ENCODE measurements at places on chromosomes 11 and 22.

DNA sequence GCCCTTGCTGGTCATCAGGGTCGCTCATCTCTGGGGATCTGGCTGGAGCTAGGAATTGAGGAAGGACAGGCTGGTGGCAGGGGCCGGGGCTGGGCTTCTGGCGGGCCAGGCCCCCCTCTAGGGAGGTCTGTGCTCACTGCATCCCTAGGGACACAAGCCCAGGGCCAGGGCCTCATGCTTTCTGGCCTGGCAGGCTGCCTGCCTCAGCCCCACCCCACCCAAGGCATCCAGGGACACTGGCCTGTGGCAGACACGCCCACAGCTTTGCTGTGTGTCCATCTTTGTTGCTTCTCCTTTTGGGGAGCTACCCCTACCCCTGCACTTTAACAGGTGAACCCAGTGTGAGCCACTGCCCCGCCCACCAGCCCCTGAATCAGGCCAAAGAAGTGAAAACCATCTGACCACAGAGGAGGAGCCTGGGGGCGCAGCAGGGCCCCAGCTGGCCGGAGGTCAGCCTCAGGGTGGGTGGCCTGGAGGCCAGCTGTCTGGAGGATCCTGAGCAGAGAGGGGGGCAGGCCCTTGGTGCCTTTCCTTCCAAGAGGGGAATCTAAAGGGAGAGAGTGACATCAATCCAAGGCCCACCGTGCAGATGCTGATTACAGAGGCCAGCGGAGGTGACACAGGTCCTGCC is 26.8 kb upstream of the CELSR1 start:
- no peak for DNase-seq

GRCh38 chr22:33880986-33881385 is 39.3 kb downstream of the LARGE1 start:
- DNase-seq: no peak

- no peak for DNase-seq
These were observed 492.1 kb downstream of the SOX6 start for GRCh38 chr11:15864026-15864805.

- DNase-seq: no peak
These were observed 56.1 kb downstream of the HSD17B12 start for GRCh38 chr11:43736502-43737200.

DNA sequence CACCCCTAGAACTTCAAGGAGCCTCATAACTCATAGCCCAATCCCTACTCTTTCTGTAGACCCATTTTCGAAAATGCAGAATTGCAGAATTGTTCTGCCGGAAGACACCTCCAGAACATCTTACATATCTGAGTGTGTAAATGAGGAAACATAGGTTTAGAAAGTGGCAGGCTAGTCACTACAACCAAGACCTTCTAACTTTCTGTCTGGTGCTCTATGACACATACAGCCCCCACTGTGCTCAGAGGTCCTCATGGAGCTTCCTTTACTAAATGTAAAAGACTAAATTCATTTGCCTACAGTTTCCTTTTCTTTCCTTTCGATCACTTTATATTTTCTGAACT is 132.1 kb upstream of the DDI1 start:
- no peak for DNase-seq

DNA sequence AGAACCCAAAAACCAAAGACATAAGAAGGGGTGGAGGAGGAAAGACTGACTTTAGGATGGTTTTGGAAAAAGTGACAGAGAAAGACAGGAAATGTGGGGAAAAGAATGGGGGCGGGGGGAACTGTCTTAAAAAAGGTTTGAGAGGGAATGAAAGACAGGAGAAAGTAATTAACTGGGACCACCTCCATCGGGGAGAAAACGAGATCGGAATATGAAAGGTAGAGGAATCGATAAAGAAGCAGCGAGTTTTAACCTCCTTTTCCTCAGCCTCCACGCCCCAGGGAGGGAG is 524 bp downstream of the MTMR2 start:
- no peak for DNase-seq

- peak; percentile 88 for DNase-seq
These were observed 642 bp downstream of the CYP2R1 start for GRCh38 chr11:14891143-14892035.

DNA sequence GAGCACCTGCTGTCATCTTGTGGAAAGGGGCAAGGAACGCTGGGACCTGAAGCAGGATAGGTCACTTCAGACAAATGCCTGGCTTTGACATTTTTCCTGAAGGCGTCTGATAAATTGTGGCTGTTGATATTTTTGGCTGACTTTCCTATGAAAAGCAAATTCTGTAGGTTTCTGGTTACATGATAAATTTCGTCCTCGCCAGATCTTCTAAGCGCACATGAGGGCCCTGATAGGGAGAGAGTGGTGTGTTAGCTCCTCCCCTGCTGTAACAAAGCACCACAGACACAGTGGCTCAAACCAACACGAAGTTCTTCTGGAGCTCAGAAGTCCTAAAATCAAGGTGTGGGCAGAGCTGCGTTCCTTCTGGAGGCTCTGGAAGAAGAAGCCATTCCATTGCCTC is 19.6 kb downstream of the APOL4 start:
- no peak for DNase-seq

GRCh38 chr11:69642549-69642912 is 1.6 kb downstream of the CCND1 start:
- DNase-seq: peak; percentile 48

DNA sequence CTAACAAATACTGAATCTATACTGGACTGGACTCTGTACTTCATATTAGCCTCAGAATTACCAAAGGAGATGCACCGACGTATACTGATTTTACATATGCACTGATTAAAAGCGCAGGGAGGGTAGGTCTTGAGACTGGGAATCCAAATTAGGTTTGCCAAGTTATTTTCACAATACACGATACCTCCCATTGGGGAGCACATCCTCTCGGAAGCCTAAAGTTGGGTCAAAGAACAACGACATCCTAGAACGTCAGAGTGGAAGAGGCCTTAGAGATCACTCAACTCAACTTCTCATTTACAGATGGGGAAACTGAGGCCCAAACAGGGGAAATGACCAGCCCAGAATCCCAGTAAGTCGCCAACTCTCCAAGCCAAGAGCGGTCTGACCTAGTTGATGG is 626 bp downstream of the DNAL4 start:
- no peak for DNase-seq

- DNase-seq: no peak
These were observed 482.8 kb downstream of the SOX6 start for GRCh38 chr11:15873501-15873900.
